Globus pallidus (tissue), 1 donor: ENCODE measurements at places on chromosomes 11 and 22.

- DNase-seq: no peak
Measured at GRCh38 chr11:101582236-101582988, 1.4 kb downstream of the TRPC6 start.

DNA sequence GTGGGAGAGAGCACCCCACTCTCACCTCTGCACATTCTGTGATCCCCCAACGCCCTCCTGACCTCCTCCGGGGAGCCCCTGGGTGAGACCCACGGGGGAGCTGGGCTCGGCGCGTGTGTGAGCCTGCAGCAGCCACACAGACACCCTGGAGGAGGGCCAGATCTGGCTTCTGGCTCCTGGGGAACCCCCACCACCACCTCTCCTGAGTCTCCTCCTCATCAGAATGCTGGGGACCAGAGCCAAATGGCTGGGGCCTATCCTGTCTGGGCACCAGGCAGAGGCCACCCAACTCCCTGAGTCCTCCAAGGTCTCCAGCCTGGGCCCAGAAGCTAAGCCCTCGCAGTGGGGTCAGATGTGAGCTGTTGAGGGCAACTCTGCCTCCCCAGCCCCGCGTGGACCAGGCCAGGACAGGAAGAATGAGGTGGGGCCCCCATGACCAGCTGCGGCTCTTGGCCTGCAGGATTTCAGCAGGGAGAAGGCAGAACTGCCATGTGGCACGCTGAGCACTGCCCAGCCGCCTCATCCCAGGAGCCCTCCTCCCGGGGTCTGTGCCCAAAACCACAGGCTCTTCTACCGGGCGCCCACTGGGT, 5.5 kb upstream of the PIM3 start:
- DNase-seq: no peak

GRCh38 chr11:118144301-118145268, 8.0 kb downstream of the SCN4B start:
- DNase-seq: no peak

GRCh38 chr11:9625162-9625561, 38.7 kb upstream of the SWAP70 start:
- no peak for DNase-seq
